ENCODE measurements at places on chromosomes 2 and 18.

- DNase-seq, result no peak
These were observed 50.8 kb upstream of the TMEM87B start for GRCh38 chr2:112004253-112004645.

DNA sequence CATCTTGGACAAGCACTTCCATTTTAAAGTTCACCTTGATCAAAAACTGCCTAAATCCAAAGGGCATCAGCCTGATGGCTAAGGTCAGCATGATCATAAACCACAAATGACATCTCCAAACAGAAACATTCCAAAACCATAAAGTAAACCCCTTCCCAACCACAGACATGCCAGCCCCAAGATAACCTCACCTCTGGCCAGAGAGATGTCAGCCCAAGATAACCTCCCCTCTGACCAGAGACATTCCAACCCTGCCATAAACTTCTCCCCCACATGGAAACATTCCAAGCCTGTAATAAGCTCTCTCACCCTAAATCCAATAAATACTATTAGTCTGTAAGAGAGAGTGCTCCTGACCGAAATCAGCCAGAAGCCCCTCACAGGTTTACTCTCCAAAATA, 18.6 kb upstream of the MARCO start:
- no peak for DNase-seq

GRCh38 chr2:225740086-225740485, 340.6 kb downstream of the NYAP2 start:
- no peak for DNase-seq

- DNase-seq, result no peak
These were observed 43.6 kb downstream of the VIT start for GRCh38 chr2:36740061-36740460.

DNA sequence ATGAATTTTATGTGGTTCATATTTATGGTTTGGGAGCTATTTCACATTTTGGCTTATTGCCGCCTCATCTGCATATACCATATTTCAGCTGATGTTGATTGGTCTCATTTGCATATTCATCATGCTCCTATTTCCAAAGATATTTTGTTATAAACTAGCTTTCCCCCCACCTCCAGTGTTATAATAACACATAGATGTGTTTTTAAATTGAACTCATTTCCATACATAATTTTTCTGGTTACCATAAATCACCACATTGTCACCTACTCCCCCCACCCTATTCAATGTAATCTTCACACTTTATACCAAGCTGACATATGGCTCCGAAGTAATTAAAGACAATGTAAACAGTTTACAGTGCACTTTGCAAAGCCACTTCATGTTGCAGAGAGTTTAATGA, 101.2 kb downstream of the FSHR start:
- DNase-seq, result no peak

DNA sequence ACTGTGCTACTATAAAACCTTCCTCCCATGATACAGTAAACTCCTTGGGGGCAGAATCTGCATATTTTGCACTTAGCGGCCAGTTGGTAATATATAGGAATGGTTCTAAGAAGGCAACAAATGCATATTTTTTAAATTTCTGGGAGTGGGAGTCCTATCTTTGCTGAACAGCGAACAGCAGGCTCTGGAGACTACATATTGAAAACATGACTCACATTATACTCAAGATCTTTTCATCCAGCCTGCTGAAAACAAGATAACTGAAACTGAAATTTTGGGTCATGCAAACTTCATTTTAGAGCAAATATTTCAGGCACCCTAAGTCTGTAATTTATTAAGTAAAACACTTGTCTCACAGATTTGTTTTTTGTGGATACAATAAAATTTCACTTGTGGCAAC, 122.2 kb downstream of the SATB2 start:
- DNase-seq, result no peak

DNA sequence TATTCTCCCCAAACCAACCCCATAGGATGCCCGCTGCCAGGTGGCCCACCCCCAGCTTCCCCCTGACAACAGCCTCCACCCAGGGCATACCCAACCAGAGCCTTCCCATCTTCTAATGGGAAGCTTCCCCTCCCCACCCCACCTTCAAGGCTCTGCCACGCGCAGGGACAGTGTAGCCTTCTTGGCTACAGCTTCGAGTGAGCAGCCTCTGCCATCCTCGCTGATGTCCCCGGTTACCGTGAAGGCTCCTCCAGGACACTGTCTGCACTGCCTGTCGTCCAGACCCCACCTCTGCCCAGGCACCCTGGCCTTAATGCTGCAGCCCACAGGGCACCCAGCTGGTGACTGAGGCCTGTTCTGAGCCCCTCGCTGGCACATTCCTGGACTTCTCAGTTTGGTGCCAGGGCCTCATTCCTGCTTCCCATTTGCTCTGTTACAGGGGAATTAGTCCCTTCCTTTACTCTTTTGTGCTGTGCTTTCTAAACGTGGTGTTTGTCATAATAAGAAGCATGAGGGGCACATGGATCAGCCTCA, 13.0 kb upstream of the ADNP2 start:
- DNase-seq, result no peak

DNA sequence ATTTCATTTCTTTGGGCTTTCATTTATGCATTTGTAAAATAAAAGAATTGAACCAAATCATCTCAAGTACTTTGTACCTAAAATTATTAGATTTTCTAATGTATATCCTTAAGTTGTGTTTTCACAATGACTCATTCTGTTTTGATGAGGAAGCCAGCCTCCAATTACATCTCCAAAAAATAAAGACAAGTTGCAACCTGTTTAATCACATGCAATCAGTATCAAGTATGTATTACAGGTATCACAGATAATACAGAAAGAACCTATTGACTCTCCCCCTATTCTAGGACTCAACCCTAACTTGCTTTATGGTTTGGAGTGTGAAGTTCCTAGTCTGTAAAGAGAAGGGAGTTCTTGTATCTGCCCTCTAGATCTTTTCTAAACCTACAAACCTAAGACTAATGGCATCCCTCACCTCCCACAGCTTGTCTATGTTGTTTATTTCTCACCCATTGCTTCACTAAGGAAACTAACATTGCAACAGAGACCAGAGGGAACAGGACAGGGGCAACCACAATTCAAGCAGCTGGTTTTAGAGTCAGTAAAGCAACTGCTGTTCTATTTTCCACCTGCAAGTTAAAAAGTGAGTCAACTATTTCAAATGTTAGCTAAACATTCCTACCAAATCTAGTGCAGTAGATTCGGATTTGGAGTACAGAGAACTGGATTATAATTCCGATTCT, 141.1 kb upstream of the ETAA1 start:
- no peak for DNase-seq

- DNase-seq, result no peak
These were observed 4.8 kb upstream of the ID2 start for GRCh38 chr2:8676921-8677645.

DNA sequence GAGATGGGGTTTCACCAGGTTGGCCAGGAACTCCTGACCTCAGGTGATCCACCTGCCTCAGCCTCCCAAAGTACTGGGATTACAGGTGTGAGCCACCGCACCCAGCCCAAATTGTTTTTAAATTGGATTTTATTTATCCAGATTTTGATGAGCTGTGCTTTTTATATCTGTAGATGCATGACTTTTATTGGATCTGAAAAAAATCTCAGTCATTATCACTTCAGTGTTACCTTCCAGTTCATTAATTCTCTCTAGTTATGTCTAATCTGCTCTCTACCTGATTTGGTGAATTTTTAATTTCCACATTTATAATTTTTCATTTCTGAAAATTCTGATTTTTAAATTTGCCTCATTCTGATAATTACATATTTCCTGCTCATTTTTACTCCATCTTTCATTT, 13.5 kb downstream of the AGFG1 start:
- DNase-seq, result no peak

GRCh38 chr18:23355206-23355605, 97.9 kb upstream of the RIOK3 start:
- DNase-seq, result no peak

DNA sequence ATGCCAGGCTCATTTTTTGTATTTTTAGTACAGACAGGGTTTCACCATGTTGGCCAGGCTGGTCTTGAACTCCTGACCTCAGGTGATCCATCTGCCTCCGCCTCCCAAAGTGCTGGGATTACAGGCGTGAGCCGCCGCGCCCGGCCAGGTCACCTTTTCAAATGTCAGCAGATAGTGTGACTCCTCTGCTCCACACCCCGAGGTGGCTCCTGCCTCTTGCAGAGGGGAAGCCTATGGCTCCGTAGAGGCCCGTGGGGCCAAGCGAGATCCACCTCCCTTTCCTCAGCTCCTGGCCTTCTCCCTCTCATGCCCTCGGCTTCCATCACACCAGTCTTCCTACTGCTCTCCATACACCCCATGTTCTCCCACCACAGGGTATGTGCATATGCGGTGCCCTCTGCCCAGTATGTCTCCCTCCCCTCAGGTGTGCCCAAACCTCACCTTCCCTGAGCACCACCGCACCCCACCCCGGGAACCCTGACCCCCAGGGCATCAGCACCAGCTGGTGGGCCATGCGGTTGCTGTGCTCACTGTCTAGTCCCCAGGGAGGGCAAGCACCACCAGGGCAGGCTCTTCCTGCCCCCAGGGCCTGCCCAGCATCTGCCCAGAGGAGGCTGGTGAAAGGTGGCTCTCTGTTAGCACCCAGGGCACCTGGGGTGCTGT, 10.7 kb downstream of the GPR17 start:
- no peak for DNase-seq

DNA sequence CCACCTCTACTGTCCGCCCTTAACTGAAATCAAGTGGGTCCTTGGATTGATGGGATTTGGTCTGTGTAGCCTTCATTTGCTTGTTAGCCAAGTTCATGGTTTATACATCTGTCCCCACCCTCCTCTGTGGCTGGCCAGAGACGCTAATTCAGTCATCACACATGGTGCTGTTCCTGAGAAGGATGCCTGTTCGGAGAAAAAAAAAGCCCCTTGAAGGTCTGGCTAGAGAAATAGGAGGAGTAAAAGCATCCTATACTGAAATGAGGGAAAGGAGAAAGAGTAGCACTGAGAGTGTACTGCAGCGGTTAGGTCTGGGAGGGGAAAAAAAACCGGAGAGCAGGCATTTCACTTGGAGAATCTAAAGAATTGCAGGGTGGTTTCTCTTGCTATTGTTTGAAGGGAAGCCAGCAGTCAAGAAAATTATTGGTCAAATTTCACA, 180.6 kb upstream of the EPAS1 start:
- DNase-seq, result no peak

DNA sequence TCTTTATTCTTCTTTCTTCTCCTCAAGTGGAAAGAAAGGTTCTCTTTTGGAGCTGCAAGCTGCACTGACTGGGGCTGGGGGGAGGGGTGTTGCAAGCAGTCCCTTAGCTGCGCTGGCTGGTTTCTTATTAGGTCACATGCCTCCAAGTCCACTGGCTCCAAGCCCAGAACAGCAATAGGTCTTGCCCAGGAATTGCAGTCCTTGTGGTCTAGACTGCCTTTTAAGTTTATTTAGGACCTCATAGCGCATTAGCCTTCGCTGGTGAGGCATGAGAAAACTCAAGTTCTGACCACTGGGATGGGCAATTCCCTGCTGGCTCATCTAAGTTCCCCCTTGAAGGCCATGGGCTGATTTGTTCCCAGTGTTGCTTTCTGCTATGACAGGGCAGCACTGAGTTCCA, 138.6 kb upstream of the SCN7A start:
- DNase-seq, result no peak

DNA sequence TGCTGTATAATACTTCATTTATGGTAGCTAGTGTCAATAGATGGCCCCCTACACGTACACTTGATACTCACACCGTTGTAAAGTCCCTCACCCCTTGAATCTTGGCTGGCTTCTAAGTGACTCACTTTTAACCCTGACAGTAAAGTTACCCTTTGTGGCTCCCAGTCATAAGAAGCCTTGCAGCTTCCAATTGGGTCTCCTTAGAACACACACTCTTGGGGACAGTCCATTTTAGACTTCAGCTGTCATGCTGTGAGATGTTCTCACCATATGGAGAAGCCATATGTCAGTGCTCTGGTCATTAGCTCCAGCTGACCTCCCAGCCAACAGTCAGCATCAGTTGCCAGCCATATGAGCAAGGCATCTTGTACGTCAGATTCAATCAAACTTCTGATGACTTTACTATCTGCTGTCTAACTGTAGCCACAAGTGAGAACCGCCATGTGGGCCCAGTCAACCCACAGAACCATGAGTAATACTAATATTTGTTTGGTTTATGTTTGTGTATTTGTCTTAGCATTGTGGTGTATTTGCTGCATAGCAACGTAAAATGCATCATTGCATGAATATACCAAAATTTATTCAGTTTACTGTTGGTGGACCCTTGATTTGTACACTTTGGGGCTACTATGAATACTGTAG, 68.3 kb downstream of the PTPN4 start:
- DNase-seq, result no peak

DNA sequence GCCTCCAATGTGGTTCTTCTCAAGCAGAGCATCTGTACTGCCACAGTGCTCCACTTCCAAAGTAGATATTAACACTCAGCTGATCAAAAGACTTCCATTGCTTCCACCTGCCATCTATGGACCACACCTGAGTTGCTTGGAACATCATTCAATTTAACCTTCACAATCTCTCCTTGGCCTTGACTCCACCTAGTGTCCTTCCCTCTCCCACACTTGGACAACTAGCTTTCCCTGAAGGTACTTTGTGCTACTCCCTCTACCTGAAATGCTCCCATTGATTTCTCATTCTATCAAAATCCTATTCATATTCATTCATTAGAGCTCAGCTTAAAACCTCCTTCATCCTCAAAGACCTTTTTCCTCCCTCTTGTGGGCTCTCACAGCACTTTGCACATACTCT, 48.7 kb downstream of the SOWAHC start:
- no peak for DNase-seq

- no peak for DNase-seq
These were observed 26.5 kb upstream of the EML4 start for GRCh38 chr2:42142547-42143184.

GRCh38 chr18:33538418-33539042, 39.5 kb upstream of the ASXL3 start:
- DNase-seq, result no peak

- DNase-seq, result no peak
These were observed 6.3 kb upstream of the ECEL1 start for GRCh38 chr2:232493701-232494474.

DNA sequence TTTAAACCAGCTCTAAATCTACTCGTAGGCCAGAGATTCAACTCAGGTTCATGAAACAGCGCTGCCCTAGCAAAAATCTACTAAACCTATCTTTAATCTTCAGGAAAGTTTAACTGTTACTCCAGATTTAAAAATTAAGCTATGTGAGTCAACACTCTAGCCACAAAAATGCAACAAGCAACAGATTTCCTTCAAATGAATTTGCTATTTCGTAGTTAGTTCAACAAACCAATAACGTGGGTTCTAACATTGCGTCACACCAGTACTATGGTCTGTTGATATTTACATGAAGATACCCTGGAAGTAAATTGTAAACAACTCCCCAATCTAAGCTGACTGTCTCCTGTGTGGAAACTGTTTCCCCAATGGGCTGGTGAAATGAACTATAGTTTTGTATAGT, 71.2 kb downstream of the FIGN start:
- DNase-seq, result no peak

DNA sequence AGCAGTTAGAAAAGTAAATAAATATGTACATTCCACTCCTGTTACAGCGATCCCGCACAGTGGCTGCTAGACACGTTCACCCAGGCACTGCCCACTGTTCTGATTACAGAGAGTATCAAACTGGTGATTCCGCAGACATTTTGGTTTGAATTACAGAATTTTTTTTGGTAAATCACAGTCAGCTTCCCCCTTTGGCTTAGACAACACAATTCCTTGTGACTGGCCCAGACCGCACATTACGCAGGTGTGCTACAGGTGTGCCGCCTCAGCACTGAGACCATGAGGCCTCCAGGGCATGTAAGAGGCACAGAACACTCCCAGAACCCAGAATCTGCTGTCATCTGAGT, 112.3 kb downstream of the PXDN start:
- DNase-seq, result peak; percentile 85

Data from keratinocyte (primary cell).